ENCODE measurements at places on chromosomes 12 and 14.

DNA sequence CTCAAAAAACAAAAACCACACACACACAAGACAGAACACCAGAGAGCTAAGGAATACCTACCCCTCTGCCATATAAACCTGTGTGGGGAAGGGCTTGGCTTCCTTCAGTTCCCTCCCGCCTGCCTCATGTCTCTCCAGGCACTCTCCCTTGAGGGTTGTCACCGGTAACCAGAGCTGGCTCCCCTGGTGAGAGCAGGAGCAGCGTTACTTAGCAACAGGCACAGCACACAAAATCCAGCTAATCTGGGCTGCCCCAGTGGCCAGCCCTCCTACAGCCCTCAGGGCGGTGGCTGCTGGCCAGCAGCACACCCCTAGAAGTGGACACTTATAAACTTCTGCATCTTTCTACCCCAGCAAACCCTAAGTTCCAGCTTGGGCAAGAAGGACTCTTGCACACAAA is 21.6 kb upstream of the NR4A1 start:
- DNase-seq: no peak

- no peak for DNase-seq
Measured at GRCh38 chr14:91896419-91896818, 29.1 kb upstream of the TC2N start.

DNA sequence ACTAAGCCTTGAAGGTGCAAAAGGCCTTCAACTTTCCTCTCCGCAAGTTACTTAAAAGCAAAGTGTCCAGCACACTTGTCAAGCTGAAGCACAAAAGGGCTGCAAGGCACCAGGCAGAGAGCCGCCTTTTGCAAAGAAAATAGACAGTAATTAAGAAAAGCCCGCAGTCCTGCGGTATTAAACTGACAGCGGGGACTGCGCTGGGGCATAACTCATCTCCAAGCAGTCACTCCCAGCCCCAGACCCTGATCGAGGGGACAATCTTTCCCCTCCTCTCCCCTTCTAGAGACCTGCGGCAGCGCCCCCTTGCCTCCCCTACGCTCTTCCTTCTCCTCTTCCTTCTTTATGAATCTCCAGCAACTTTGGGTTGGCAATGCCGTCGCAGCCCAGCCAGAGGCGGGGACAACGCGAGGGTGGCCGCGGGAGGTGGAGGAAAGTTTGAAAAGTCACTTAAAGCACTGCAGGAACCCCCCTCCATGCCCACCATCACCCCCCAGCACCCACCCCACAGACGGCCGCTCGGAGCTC is 200.9 kb upstream of the CAND1 start:
- no peak for DNase-seq

GRCh38 chr12:115837220-115837619 is 440.3 kb downstream of the MED13L start:
- DNase-seq: no peak

GRCh38 chr14:59333235-59333634 is 131.9 kb downstream of the GPR135 start:
- no peak for DNase-seq

- peak; percentile 68 for DNase-seq
Measured at GRCh38 chr14:35385042-35385839, 19.3 kb downstream of the NFKBIA start.

GRCh38 chr12:105721891-105722290 is 391.4 kb downstream of the C12orf75 start:
- no peak for DNase-seq

DNA sequence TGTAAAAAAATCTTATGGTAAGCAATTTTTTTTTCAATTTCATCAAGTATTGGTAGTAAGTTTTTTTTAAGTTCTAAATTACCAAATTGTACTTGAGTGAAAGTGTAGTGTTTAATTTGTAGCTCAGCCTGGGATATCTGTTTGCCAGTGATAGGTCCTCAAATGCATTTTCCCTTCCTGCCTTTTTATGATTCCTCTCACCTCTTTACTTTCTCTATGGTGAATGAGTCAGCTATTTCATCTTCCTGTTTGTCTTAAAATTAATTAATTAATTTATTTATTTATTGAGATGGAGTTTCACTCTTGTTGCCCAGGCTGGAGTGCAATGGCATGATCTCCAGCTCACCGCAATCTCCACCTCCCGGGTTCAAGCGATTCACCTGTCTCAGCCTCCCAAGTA is 10.6 kb downstream of the SRP54 start:
- DNase-seq: no peak

- DNase-seq: no peak
Measured at GRCh38 chr14:92693998-92694795, 54.2 kb downstream of the LGMN start.

- no peak for DNase-seq
Measured at GRCh38 chr12:110234331-110234751, 46.7 kb upstream of the ATP2A2 start.

- no peak for DNase-seq
Measured at GRCh38 chr12:94839347-94839746, 164.2 kb downstream of the NDUFA12 start.

GRCh38 chr14:101917413-101918017 is 46.9 kb upstream of the DYNC1H1 start:
- DNase-seq: no peak

DNA sequence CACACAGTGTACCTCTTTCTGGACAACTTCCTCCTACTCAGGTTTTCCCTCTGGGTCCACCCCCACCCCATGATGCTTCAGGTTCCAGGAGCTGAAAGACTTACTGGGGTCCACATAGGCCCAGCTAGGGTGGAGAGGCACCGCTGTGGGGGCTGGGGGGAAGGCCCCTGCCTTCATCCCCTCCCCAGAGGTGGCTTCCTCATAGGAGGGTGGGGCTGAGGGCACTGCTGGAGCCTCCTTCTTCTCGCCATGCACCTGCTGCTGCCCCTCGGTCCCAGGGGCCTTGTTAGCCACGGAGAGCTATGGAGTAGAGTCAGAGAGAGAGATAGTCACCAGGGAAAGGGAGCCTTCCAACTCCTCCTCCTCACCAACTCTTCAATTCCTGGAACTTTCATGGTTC is 2.7 kb downstream of the FAIM2 start:
- DNase-seq: no peak

- no peak for DNase-seq
Measured at GRCh38 chr12:5259523-5259922, 172.4 kb upstream of the NTF3 start.

GRCh38 chr12:64669270-64669842 is 59.1 kb downstream of the RASSF3 start:
- no peak for DNase-seq

- no peak for DNase-seq
Measured at GRCh38 chr12:87814625-87815024, 214.6 kb downstream of the C12orf50 start.

DNA sequence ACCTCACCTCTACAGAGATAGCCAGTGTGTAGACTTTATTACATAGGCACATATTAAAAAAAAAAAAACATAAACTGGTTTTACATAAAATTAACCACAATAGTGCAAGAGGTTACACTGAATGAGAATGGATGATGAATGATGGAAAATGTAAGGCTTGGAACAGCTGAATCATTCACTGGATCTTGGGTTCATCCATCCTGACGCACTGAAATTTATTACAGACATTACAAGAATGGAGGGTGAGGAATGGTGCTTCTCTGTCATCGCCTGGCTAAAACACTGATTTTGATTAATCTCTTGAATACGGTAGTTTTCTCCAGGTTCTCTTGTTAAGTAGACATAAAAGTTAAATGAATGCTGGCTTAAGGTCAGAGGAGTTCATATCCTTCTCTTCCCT is 40.0 kb upstream of the GTF2A1 start:
- no peak for DNase-seq

GRCh38 chr14:58871573-58871972 is 233.8 kb downstream of the DACT1 start:
- DNase-seq: no peak

- no peak for DNase-seq
Measured at GRCh38 chr14:60621386-60621785, 27.9 kb downstream of the SIX1 start.

DNA sequence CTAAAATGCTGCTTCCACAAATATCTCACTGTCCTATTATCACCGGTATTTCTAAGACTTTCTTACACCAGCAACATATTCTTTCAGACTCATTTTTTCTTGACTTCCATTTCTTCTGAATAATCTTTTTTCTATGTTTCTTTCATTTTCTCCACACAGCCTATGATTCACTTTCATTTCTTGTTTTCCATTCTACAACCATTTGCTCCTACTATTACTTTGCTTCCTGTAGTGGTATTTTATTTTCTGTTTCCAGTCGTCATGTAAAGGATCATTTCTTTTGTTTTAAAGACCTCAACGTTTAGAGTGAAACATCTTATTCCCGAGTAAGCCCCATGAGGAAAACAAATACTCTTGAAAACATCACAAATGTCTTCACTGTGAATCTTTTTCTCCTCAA is 182.2 kb upstream of the MDGA2 start:
- no peak for DNase-seq

DNA sequence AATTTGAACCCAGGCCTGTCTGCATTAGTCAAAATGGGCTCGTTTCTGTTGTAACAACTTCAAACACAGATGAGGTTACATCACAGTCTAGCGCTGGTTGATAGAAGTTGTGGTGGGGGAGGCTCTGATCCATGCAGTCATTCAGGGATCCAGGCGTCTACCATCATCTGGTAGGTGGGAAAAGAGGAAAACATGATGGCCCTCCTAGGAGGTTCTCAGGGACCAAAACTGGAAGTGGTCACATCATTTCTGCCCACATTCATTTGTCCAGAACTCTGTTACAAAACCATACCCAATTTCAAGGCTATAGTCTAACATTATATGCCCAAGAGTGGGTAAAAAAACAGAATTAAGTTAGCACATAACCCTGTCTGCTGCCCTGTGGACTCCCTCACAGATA is 135.1 kb downstream of the PHETA1 start:
- DNase-seq: no peak

DNA sequence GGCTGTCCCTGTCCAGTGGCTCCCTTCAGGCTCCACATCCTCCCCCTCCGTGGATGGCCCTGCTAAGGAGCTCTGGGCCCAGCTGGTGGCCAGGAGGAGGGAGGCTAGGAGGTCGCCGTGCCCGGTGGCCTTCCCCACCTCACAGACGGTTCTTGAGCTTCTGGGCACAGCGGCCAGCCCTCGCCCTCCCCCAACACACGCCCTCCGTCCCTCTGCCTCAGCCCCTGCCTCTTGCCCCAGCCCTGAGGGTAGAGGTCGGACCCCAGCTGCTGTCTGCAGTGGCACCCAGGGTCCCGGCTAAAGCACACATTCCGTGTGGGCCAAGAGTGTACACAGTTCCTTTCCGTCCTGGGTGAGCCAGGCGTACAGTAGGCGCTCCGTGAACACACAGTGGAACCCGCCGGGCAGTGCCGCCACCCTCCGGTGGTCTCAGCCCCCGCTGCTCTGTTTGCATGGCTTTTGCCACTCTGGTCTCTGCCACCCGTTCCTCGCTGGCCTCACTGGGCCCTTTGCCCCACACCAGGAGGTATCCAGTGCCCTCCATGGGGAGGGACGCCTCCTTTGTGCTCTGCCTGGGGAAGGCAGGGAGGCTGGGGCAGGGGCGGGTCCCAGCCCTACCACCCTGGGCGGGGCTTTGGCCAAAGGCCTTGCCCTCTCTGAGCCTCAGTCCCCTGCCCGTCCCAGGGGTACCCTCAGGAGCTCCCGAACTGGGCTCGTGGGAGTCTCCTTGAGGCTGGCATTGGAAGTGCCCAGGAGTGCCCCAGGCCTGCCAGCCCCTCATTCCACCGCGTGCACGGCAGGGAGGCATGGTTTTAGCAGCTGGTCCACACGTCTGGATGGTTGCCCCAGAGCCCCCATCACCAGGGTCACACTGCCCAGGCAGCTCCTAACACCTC is 13.0 kb downstream of the TRMT61A start:
- no peak for DNase-seq

DNA sequence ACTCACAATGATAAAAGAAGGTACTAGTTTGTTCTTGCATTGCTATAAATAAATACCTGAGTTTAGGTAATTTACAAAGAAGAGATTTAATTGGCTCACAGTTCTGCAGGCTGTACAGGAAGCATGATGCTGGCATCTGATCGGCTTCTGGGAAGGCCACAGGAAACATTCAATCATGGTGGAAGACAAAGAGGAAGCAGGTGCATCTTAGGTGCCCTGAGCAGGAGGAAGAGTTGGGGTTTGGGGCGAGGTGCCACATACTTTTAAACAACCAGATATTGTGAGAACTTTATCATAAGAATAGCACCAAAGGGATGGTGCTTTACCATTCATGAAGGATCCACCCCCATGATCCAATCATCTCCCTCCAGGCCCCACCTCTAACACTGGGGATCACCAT is 752.6 kb upstream of the FLRT2 start:
- no peak for DNase-seq

DNA sequence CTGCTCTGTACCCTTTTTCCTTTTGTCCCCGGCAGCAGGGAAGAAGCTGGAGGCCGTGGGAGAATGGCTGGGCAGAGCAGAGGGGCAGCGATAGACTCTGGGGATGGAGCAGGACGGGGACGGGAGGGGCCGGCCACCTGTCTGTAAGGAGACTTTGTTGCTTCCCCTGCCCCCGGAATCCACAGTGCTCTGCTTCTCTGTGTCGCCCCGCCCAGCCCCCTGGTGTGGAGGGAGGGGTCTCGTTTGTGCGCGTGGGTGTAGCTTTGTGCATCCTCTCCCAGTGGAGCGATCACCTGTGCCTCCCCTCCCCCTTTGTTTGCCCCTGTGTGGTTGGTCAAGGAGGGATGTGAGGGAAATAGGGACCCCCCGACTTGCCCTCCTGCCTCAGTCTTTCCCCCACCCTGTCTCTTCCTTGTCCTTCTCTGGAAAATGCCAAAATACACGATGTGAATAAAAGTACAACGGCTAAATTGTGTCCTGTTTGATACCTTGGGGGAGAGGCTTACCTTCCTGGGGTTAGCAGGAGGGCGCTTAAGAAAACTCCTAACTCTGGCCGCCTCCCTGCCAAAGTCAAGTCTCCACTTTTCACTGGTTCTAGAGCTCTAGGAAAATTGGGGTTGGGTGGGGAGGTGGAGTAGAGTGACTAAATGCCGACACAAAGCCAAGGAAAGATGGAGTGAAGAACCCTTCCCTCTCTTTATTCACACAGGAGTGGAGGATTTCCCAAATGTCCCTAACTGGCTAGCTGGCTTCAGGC is 990 bp upstream of the TPI1 start:
- no peak for DNase-seq

DNA sequence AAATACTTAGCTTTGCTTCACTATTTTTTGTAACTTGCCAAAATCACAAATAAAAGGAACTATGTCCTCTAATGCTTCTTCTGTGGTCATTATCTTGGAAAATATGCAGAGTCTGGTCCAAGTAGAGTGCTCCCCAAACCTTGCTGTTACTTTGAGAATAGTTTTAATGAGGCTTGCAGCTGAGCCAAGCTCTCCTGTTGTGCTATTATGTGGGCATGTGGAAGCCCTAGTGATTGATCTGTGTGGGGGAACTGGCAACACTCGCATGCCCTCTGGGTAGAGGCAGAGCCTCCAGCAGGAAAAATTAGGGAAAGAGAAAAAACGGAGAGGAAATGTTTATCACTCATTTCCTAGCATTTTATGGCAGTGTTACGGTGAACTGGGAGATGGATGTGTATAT is 473.1 kb downstream of the EGLN3 start:
- DNase-seq: no peak

- no peak for DNase-seq
Measured at GRCh38 chr12:55700255-55701018, 7.3 kb downstream of the ITGA7 start.
